ENCODE measurements at places on chromosomes 6 and 20. TPM values are rescaled to one million over a fixed set of nuclear protein-coding genes. Genes with fewer than 3 reads are reported as not detected.

The GJA10 gene
- total RNA-seq: not detected

The KCNQ5 gene
- 1.7 TPM for total RNA-seq

The SLC17A1 gene
- total RNA-seq: not detected

The MTO1 gene
- total RNA-seq: 30.0 TPM

The CYP39A1 gene
- 22.6 TPM for total RNA-seq

The TRIM40 gene
- total RNA-seq: not detected

The ZNF341 gene
- total RNA-seq: 1.1 TPM

The ZSCAN9 gene
- total RNA-seq: 7.3 TPM

The SMAP1 gene
- 19.8 TPM for total RNA-seq

The PNPLA1 gene
- total RNA-seq: under 0.01 TPM

The USP49 gene
- total RNA-seq: 2.0 TPM

The PGC gene
- total RNA-seq: not detected

The RUNX2 gene
- total RNA-seq: 1.8 TPM

The CEP57L1 gene
- total RNA-seq: 18.6 TPM

The CRISP3 gene
- total RNA-seq: not detected

The JPH2 gene
- 0.43 TPM for total RNA-seq

The SDCBP2 gene
- 1.3 TPM for total RNA-seq

The FNDC11 gene
- total RNA-seq: 0.46 TPM

The HLA-DRA gene
- not detected for total RNA-seq

The PIM1 gene
- 44.7 TPM for total RNA-seq

The PDYN gene
- total RNA-seq: not detected

The RAMACL gene
- 4.1 TPM for total RNA-seq

The PHACTR1 gene
- total RNA-seq: 0.09 TPM

The ZFAND3 gene
- total RNA-seq: 32.2 TPM

The B4GALT5 gene
- 22.5 TPM for total RNA-seq

The NOX3 gene
- not detected for total RNA-seq

The DDX43 gene
- 0.55 TPM for total RNA-seq

The ME1 gene
- 30.8 TPM for total RNA-seq

The PGM3 gene
- total RNA-seq: 156 TPM

Measured in smooth muscle cell of bladder (primary cell).